Stimulated activated naive B cell treated with anti-CD40 and anti-IgM and Interleukin-4, amounts not matched to agents 10 μg/mL and 1 μg/mL and 100 μg/mL, for 72 hours (primary cell): ENCODE measurements at places on chromosomes 11 and 22.

DNA sequence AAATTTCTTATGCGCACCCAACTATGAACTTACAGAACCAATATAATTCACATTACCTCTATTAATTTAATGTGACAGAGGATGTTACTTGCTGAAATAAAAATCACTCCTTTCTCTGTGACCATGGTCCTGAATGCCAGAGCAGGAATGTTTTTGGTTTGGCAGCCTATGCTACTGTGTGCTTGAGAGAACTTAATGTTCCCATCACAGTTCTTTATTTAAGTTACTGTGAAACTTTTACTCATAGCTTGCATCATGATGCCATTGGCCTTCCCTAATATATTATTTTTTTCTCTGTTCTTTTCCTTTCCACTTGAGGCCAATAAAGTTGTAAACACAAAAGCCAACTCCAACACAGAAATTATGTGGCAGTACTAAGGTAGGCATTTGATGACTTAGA is 142.2 kb downstream of the FAM76B start:
- H3K27ac ChIP-seq: no peak overlapping the region
- H3K4me3 ChIP-seq: no peak overlapping the region
- no peaks in the 10 kb centered on the region for H3K36me3 ChIP-seq
- no peak for DNase-seq

DNA sequence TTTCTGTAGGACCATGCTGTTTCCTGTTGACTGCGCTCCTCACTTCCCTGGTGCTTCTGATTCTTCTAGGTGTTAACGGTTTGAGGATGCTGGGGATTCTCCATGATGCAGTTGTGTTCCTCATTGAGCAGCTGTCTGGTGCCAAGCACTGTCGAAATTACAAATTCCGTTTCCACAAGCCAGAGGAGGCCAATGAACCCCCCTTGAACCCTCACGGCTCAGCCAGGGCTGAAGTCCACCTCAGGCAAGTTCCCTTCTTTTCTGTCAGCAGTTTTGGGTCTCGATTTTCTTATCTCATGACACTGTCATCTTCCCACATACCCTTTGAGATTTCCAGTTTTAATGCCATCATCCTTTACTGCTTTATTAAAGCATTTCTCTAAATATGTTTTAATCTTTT is 7.7 kb upstream of the TTC36 start:
- H3K36me3 ChIP-seq: peaks cover 26% of the 10 kb centered on the region
- no peaks in the 10 kb centered on the region for H3K27me3 ChIP-seq
- peaks cover 5% of the 10 kb centered on the region for H3K4me1 ChIP-seq
- no peak overlapping the region for H3K4me3 ChIP-seq

DNA sequence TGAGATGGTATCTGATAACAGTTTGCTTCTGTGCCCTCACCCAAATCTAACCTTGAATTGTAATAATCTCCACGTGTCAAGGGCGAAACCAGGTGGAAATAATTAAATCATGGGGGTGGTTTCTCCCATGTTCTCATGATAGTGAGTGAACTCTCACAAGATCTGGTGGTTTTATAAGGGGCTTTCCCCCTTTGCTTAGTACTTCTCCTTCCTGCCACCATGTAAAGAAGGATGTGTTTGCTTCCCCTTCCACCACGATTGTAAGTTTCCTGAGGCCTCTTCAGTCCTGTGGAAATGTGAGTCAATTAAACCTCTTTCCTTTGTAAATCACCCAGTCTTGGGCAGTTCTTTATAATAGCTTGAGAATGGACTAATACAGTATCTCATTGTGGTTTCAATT is 8.5 kb upstream of the OVCH2 start:
- H3K4me3 ChIP-seq: no peak overlapping the region
- H3K36me3 ChIP-seq: no peaks in the 10 kb centered on the region
- peaks cover 33% of the 10 kb centered on the region for H3K27me3 ChIP-seq
- peaks cover 2% of the 10 kb centered on the region for H3K4me1 ChIP-seq
- DNase-seq: no peak

DNA sequence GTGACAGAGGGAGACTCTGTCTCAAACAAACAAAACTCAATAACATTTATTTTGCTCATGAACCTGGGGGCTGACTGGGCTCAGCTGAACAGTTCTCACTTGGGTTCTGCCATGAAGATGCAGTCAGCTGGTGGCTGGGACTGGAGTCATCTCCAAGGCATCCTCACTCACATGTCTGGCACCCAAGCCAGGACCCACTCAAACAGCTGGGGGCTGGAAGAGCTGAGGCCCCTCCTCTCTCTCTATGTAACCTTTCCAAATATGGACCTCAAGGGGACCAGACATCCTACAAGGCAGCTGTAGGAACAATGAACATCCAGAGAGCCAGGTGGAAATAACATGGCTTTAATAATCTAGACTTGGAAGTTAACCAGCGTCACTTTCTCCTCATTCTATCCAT is 16.8 kb downstream of the HSPA8 start:
- no peaks in the 10 kb centered on the region for H3K27me3 ChIP-seq
- H3K27ac ChIP-seq: no peak overlapping the region
- peaks cover 2% of the 10 kb centered on the region for H3K4me1 ChIP-seq
- no peak overlapping the region for H3K4me3 ChIP-seq

DNA sequence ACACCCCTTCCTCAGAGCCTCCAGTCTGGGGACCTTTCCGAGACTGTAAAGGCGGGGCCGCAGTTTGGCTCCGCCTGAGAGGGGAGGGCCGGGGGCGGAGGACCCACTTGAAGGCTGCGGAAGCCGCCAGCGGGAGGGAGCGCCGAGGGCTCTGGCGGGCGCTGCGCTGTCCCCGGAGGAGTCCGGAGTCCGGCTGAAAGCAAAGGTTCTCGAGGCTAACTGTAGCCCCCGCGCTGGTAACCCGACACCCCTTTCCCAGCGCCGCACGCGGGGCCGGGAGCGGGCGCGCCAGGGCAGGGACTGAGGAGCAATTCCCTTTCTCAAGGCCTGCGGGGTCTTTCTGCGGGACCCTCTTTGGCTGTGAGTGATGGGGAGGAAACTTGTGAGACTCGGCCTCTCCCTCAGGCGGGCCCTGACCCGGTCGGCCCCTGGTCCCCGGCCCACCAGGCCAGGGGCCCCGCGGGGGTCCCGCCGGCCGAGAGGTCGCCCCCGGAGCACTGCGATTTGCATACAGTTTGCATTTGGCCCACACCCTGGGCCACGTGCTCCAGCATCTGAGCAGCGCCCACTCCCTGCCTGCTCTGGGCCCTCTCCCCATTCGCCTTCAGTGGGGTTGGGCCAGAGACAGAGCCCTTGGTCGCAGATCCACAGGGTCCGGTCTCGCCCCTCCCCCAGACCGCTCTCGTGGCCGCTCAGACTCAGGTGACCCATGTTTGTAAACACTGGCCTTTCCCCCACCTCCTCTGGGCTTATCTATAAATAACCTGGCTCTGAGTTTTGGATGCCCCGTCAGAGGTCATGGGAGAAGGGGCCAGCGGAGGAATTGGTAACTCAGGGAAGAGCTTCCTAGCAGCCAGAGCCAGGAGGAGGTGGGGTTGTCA is 519 bp upstream of the ART5 start:
- DNase-seq: peak; percentile 26
- peaks cover 4% of the 10 kb centered on the region for H3K36me3 ChIP-seq
- H3K4me1 ChIP-seq: peaks cover 5% of the 10 kb centered on the region
- H3K27ac ChIP-seq: no peak overlapping the region

- peaks cover 45% of the 10 kb centered on the region for H3K27me3 ChIP-seq
- no peak overlapping the region for H3K27ac ChIP-seq
- peaks cover 6% of the 10 kb centered on the region for H3K4me1 ChIP-seq
Measured at GRCh38 chr11:61542024-61542461, 33.5 kb downstream of the LRRC10B start.

DNA sequence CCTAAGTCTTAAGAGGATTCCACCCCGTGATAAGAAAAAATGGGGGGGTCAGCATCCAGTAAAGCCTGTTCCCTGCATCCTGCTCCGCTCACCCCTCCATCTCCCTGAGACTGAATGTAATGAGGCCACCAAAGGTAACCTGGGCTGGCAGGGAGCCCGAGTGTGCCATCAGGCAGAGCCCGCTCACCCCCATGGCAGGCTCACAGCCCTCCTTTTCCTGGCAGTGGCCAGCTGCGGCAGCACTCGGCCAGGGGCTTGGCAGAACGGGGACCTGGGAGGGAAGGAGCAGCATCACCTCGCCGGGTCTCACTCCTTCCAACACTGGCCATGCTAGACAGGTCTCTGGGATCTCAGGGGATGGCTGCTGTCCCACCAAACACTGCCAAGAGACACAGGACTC is 64.4 kb downstream of the PRDM11 start:
- DNase-seq: no peak
- no peak overlapping the region for H3K27ac ChIP-seq
- H3K27me3 ChIP-seq: no peaks in the 10 kb centered on the region
- peaks cover 21% of the 10 kb centered on the region for H3K36me3 ChIP-seq
- H3K4me1 ChIP-seq: peaks cover 34% of the 10 kb centered on the region
- H3K4me3 ChIP-seq: no peak overlapping the region

GRCh38 chr11:12070446-12071267 is 39.7 kb upstream of the MICAL2 start:
- no peak overlapping the region for H3K4me3 ChIP-seq
- H3K27me3 ChIP-seq: peaks cover 27% of the 10 kb centered on the region
- no peaks in the 10 kb centered on the region for H3K4me1 ChIP-seq
- no peaks in the 10 kb centered on the region for H3K36me3 ChIP-seq

DNA sequence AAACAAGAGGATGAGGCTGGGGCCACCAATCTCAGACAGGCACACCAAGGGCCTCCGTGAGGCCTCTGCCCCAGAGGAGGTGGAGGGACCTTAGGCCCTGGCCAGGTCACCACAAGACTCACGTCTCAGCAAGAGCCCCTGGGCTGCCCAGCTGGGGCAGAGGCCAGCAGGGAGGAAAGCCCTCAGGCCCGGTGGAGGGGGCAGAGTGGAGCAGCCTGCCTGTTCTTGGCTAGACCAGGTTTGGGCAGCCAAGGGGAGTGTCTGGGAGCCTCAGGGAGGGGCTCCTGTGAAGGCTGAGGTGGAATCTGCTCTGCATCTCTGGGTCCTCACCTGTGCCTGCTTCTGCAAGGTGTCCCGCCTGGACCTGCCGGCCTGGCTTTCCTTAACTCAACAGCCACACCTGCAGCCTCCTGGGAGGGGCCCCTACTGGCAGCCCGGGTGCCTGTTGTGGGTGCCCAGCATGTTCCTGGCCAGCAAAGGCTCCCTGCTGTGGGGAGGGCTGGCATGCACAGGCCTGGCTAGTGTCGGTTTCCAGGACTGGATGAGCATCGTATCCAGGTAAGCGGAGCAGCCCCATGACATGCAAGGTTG is 11.9 kb downstream of the TTLL12 start:
- H3K36me3 ChIP-seq: peaks cover 70% of the 10 kb centered on the region
- H3K27me3 ChIP-seq: no peaks in the 10 kb centered on the region
- no peaks in the 10 kb centered on the region for H3K4me1 ChIP-seq
- no peak overlapping the region for H3K4me3 ChIP-seq
- DNase-seq: no peak
- H3K27ac ChIP-seq: no peak overlapping the region

GRCh38 chr11:77130763-77131513 is 2.9 kb downstream of the MYO7A start:
- no peak overlapping the region for H3K4me3 ChIP-seq
- H3K36me3 ChIP-seq: no peaks in the 10 kb centered on the region
- DNase-seq: no peak
- H3K27ac ChIP-seq: no peak overlapping the region
- H3K27me3 ChIP-seq: peaks cover 24% of the 10 kb centered on the region

GRCh38 chr11:114291381-114291780 is 4.8 kb upstream of the NNMT start:
- no peaks in the 10 kb centered on the region for H3K36me3 ChIP-seq
- H3K27ac ChIP-seq: no peak overlapping the region
- no peaks in the 10 kb centered on the region for H3K4me1 ChIP-seq
- no peak overlapping the region for H3K4me3 ChIP-seq
- H3K27me3 ChIP-seq: peaks cover 21% of the 10 kb centered on the region
- no peak for DNase-seq

- no peaks in the 10 kb centered on the region for H3K4me1 ChIP-seq
- no peak for DNase-seq
- no peak overlapping the region for H3K4me3 ChIP-seq
- H3K27me3 ChIP-seq: peaks cover 59% of the 10 kb centered on the region
- H3K36me3 ChIP-seq: no peaks in the 10 kb centered on the region
Measured at GRCh38 chr22:35517207-35517606, 23.4 kb upstream of the RASD2 start.

GRCh38 chr22:31629741-31630184 is 32.3 kb downstream of the PISD start:
- peaks cover 50% of the 10 kb centered on the region for H3K36me3 ChIP-seq
- no peak for DNase-seq
- H3K27ac ChIP-seq: peak overlapping the region; percentile 67

- no peak overlapping the region for H3K27ac ChIP-seq
- no peak for DNase-seq
- H3K36me3 ChIP-seq: no peaks in the 10 kb centered on the region
- no peaks in the 10 kb centered on the region for H3K4me1 ChIP-seq
Measured at GRCh38 chr11:87460279-87460678, 422.5 kb downstream of the TMEM135 start.

DNA sequence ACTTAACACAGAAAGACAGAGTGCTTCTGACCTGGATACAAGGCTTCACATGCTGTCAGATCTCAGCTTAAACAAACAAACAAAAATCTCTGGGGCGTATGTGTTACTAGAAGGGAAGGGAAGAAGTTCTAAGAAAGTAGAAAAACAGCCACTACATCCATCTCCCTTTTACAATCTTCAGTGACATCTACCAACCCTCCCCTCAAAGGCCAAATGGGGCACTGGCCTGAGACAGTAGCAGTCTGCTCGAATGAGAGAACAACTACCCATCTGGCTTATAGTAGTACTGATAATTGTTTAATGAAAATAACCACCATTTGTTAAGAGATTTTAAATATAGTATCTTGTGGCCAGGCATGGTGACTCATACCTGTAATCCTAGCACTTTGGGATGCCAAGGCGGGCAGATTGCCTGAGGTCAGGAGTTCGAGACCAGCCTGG is 29.4 kb downstream of the CCDC83 start:
- H3K27me3 ChIP-seq: no peaks in the 10 kb centered on the region
- H3K27ac ChIP-seq: no peak overlapping the region
- DNase-seq: no peak
- H3K36me3 ChIP-seq: no peaks in the 10 kb centered on the region
- no peaks in the 10 kb centered on the region for H3K4me1 ChIP-seq
- no peak overlapping the region for H3K4me3 ChIP-seq

DNA sequence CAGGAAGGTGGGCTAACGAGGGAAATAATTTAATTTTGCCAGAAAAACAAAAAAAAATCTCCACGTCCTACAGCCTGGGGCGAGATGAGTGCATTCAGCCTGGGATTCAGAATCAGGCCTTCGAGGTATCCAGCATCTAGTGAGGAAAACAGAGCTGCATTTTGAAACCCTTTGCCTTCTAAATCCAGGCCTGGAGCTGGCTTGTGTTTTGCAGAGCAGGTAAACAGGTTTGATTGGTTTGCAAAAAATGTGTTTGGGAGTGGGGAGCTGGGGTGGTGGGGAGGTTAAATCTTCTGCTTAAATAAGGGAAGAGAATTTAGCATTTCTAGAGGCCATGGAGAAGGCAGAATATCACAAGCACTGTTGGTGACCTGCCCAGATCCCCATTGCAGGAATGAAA is 29.7 kb upstream of the RASD2 start:
- no peak for DNase-seq
- no peak overlapping the region for H3K4me3 ChIP-seq
- no peaks in the 10 kb centered on the region for H3K4me1 ChIP-seq
- no peak overlapping the region for H3K27ac ChIP-seq
